Naive B cell (primary cell): ENCODE measurements at places on chromosomes 7 and 10.
A peak's percentile ranks its signal among the peaks of the same experiment; 100 is the strongest.

DNA sequence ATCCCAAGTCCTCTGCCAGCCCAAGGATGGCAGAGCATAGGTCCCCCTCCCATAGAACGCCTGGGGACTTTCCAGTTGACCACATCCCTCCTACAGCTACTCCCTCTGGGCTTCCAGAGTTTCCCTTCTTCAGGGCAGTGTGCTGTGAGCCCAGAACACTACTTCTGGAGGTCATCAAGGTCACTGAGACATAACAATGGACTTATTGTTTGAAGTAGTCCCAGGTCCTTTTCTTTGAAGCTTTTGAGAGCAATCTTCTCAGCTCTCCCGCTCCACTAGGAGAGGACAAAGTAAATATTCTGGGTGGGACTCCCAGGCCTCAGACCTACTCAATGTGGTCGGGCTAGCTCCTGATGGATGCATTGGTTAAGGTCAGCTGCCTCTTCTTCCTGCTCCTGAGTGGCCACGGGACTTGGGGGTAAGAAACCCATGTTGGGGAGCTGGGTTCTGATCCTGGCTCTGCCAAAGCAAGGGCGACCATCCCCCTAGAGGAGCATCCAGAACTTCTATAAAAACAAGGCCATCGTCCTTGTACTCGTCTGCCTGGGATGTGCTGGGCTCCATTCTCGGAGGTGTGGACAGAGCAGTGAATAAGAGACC, 83.5 kb upstream of the DDC start:
- DNase-seq: no peak

- no peak for DNase-seq
Observed at GRCh38 chr7:1954366-1955004, 278.3 kb downstream of the MAD1L1 start.

DNA sequence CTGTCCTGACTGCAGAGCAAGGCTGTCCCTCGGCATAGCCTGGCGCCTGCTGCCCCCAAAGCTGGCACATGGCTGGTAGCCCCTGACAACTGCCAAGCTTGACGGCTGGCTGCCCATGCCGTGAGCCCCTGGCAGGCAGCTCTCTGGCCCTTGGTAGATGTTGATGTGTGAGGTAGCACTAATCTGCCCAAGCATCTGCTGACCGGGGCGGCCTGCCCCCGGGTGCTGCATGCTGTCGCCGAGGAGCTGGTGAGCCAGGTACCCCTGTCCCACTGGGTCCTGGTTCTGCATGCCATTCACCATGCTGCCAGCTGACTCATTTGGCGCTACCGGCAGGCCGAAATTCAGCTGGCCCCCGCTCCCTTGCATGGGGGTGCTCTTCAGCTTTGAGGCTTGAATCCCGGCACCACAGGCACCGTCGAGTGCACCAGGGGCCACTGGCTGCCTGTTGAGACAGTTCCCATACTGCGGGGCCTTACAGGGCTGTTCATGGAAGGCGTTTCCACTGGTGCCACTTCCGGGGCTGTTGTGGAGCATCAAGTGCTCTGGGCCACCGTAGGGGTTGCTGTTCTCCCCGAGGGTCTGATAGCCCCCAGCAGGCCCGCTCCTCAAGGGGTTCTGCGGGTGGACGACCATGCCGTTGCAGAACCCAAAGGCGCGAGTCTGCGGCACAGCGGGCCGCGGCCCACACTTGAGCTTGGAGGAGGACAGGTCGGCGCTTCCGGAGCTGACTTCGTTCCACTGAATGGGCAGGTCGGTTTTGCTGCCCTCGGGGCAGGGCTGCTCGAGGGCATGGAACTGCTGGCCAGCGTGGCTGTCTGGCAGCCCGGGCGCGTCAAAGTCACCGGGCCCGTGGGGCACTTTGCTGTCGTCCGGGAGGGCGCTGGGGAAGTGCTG, 262.2 kb upstream of the INHBA start:
- no peak for DNase-seq

DNA sequence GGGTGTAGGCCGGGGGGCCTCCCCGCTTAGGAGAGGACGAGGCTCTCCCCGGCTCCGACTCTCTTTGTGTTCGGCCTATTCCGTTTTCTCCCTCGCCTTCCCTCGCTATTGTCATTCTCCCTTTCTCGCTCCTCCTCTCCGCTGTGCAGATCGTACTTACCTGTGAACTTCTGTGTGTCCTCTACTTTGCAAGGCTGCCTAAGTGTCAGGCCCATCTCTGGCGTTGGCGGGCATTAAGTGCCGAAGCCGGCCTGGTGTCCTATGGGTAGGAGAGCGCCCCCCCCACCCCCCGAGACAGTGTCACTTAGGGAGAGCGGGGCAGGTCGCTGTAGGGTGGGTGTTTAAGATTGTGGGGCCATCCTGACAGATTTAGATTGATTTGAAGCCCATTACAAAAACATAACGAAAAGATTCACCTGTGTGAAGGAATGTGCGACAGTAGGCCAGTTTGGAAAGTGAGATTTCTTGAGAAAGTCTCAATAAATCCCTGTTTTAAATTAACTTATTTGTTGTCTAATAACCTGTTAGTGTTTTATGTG, 579 bp downstream of the RBM33 start:
- no peak for DNase-seq

DNA sequence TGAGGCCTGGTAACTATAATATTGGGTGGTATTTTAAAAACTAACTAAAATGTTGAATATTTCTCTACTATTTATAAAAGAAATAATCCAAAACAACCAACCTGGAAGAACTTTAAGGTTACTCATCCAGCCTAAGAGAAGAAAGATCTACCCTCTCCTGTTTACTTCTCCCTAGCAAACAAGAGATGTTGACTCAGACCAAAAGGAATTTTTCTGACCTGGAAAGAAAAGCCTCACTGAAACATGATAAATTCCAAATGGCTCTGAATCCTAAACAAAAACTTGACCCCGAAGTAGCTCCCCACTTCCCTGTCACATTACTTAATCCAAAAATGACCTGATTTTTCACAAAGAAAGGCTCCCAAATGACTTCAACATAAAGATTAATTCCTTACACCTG, 101.2 kb downstream of the PARD3 start:
- DNase-seq: no peak

- DNase-seq: no peak
Observed at GRCh38 chr10:13338390-13339110, 9.5 kb downstream of the SEPHS1 start.

DNA sequence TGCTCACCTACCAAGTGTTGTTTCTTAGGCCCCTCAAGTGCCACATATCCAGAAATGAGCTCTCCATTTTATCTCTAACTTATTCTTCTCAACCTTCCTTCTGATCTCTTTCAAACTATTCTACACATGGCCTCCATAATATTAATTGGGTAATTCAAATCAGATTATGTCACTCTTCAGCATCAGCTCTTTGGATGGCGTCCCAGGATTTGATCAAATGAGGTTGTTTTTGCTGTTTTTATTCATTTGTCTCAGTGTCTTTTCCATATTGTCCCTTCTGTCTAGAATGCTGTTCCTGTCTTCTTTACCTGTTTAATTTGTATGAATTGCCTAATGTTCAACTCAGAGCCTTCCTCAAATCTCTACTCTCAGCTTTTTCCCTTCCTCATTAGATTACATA, 234.6 kb upstream of the CXCL12 start:
- DNase-seq: no peak

DNA sequence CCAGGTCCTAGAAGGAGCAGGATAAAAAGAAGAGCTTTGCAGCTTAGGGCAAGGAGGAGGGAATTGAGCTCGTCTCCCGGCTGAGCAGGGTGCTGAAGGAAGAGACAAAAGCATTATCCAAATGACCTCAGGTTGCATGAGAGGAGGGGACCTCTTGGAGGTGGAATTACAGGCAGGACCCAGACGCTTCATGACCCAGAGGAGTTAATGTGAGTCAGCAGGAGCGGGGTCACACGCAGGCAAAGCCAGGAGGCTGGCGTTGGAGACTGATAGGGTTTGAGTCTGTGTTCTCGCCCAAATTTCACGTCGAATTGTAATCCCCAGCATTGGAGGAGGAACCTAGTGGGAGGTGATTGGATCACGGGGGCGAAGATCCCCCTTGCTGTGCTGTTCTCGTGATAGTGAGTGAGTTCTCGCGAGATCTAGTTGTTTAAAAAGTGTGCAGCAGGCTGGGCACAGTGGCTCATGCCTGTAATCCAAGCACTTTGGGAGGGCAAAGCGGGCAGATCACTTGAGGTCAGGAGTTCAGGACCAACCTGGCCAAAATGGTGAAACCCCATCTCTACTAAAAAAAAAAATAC, 63.7 kb upstream of the AUTS2 start:
- no peak for DNase-seq

- DNase-seq: no peak
Observed at GRCh38 chr10:111023060-111023459, 53.8 kb upstream of the ADRA2A start.

DNA sequence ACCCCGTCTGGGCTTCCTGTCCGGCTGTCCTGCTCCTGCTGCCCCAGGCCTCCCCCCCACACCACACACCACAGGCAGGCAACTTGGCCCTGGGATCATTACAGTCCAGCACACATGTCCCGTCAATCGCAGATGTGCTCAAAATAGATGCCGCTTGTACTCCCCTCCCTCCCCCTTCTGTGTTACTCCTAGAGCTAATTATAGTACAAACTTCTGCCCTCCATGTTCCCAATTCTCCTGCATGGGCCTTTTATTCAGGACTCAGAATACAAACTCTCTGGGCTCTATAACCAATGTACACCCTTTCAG, at the start of gene SYNPO2L:
TSS of gene SYNPO2L (minus strand) at position 40 of the 309 bp plus-strand sequence. CDS start 107 bp downstream, outside the sequence.
- no peak for DNase-seq

- DNase-seq: no peak
Observed at GRCh38 chr7:49635800-49636199, 137.6 kb upstream of the VWC2 start.

- no peak for DNase-seq
Observed at GRCh38 chr7:46206476-46207060, 285.5 kb upstream of the IGFBP3 start.

GRCh38 chr7:22442882-22443369, 57.1 kb downstream of the STEAP1B start:
- DNase-seq: no peak

DNA sequence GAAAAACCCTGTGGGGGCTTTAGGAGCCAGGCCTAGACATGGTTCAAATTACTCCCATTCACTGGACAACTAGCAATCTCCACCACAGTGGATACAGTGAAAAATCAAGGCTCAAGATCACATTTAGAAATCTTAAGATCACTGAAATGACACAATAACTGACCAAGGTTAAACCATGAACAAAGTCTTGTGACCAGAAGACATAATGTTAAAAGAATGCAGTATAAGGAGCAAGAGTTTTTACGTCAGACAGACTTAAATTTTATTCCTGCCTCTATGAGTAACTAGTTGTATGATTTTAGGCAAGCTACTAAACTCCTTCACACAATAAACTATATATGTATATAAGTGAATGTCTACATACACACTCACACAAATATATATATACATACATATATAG, 68.5 kb downstream of the MICU1 start:
- no peak for DNase-seq

DNA sequence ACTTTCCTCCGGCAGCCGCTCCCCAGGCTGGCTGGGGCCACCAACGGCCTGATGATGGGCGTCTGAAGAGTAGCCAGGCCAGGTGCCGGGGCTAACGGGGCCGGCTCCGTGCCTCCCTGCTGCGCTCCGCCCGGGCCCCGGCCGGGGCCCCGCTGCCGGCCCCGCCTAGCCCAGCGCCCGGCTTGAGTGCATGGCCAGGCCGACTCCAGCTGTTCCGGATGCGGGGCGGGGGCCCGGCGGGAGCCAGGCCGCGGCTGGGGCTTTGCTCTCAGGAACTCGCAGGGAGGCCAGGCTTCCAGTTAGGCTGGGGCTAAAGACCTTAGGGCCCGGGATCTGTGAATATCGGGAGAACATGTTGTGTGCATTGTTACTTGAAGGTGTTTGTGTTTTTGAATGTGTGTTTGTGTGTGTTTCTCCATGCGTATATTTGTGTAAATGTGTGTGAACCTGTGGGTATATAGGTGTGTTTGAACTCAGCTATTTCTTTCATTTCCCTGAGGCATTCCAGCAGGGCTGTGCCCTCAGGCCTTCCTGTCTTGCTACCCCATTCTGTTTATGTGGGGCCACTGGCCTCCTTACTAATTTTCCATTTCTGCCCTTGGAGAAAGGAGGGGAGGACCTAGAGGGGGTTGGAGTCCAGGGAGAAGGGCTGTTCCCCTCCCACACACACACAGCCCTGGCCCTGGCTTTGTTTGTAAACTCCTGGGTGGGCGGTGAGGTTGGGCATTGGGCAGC, 1.1 kb upstream of the LBX1 start:
- DNase-seq: no peak

- no peak for DNase-seq
Observed at GRCh38 chr7:30475580-30475979, 3.0 kb downstream of the NOD1 start.

GRCh38 chr7:117041007-117041406, 87.7 kb downstream of the ST7 start:
- DNase-seq: no peak

DNA sequence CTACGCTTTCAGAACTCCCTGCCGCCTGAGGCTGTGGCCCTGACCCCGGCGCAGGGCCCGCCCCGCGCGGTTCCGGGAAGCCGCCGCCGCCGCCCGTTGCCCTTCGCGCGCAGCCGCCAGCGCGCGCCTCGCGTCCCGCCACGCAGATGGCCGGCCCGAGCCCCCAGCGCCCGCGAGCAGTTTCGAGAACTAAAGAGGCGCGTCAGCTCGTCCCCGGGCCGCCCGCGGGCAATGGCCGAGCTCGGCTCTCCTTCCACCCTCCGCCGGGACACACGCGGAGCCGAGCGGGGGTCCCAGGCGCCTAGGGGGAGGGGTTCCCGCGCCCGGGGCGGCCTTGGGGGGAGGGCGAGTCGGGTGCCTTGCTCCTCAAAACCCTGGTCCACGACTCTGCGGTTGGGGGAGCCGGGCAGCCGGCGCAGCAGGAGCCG, 1.8 kb downstream of the HNRNPF start:
- DNase-seq: peak; percentile 69

DNA sequence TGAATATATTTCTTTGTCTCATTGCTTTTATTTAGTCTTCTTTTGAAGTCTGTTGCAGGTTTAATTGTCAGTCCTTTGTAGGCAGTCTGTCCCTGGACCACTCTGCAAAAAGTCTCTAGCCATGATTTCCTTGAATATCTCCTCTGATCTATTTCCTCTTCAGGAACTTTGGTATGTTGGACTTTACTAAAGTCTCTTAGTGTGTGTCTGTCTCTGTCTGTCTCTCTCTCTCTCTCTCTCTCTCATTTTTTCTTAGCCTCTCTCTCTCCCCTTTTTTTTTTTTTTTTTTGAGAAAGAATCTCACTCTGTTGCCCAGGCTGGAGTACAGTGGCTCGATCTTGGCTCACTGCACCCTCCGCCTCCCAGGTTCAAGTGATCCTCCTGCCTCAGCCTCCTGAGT, 57.5 kb downstream of the ADD3 start:
- DNase-seq: no peak

DNA sequence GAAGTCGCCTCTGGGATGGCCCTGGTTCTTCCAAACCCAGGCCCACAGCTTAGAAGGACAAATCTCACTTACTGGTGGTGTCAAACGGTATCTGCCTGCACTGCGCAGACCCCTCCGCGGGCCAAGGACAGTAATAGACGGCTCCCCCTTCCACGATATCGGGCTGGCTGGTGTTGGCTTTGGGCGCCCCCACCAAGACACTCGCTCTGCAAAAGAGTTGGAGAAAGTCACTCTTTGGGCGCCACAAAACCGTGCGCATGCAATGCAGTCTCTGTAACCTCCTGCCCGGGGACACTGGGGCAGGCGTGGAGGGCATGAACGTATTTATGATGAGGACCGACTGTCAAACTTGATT, 1.1 kb downstream of the ITGA8 start:
- no peak for DNase-seq
